ENCODE measurements at places on chromosomes 3 and 15.
A peak's percentile ranks its signal among the peaks of the same experiment; 100 is the strongest.

GRCh38 chr3:114823061-114823460 is 324.0 kb downstream of the ZBTB20 start:
- DNase-seq = no peak

- DNase-seq = peak; percentile 87
Measured at GRCh38 chr3:38834110-38834509, 18.1 kb upstream of the SCN10A start.

DNA sequence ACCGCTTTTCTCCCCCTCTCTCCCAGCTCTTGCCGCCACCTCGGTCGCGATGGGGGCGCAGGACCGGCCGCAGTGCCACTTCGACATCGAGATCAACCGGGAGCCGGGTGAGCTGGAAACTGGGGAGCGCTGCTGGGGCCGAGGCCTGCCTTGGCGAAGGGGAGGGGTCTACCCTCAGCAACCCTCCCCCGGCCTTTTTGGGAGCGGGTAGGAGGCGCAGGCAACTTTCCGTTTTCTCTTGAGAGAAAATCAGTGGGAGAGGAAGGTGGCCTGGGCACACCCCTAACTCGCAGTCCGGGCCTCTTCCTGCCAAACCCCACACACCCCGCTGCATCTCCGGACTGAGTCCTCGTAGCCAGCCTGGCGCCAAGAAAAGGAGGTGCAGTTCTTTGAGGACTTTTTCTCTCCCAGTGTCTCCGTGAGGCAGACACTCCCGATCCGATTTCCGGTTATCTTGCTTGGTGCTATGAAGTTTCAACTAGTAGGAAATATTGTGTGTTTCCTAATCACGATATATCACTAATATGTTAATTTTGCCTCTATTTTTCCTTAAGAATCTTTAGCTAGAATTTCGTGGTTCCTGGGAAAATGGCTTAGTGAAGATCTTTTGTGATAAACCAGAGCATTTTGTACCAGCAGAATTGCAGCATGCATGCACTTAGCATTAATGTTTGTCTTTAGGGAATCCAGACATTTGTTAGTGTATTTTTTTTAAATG is 631 bp downstream of the NKTR start:
- peak; percentile 83 for DNase-seq

- no peak for DNase-seq
Measured at GRCh38 chr3:185844051-185844450, 19.2 kb upstream of the IGF2BP2 start.

All from adipocyte (in vitro differentiated cells).